ENCODE measurements at places on chromosomes 4 and X.

DNA sequence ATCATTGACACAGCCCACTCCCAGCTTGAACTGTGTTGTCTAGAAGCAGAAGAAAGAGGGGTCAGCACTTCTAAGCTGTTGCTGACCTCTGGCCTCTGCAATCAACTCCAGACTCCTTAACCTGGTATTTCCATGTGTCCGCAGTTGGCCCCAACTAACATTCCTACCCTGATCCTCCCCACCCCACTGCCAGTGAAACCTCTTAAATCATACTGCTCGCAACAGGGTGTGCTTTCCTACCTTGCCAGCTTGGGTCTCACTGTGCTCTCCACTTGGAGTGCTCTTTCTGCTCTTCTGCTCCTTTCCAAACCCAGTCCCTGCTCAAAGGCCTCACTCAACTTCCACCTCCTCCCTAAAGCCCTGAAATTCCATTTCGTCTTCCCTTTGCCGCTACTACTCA lies 52.3 kb upstream of the RPS6KA3 start:
- DNase-seq = no peak
- H3K27ac ChIP-seq = no peak overlapping the region
- peaks cover 2% of the 10 kb centered on the region for H3K27me3 ChIP-seq
- H3K4me3 ChIP-seq = no peak overlapping the region

DNA sequence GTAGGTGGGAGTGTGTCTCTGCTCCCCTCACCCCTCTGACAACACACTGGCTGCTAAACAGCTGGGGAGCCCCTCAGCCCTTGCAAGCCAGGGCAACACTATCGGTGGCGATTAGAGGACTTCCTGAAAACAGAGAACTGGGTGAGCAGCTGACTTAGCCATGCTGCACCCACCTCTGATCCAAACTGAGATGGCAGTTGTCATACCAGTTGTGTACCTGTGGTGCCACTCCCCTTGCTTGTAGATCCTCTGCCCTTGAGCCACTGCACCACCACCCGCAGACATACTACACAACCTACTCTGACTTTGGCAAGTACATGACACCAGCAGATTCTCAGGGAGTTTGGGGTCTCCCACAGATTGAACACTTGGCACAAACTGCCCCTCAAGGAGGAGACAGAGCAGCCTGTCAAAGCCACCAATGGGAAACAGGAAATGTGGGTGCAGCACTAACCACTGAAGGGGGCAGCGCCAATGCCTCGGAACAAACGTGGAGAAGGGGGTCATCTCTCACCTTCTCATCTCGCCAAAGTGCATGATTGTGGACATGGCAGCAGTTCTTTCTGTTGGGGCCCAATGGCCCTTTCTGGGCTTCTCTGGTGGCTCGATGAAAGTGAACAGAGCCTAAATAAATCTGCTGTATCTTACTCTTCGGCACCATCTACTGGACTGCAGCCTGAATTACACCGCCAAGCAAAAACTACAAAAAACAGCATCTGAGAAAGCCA lies 119.8 kb downstream of the NEK1 start:
- H3K4me3 ChIP-seq = no peak overlapping the region
- no peaks in the 10 kb centered on the region for H3K27me3 ChIP-seq
- no peak overlapping the region for H3K27ac ChIP-seq
- H3K4me1 ChIP-seq = no peaks in the 10 kb centered on the region

- H3K36me3 ChIP-seq = no peaks in the 10 kb centered on the region
- no peak for DNase-seq
- H3K4me3 ChIP-seq = no peak overlapping the region
- peaks cover 80% of the 10 kb centered on the region for H3K27me3 ChIP-seq
- H3K27ac ChIP-seq = no peak overlapping the region
Observed at GRCh38 chr4:8891646-8892555, 20.3 kb upstream of the HMX1 start.

- H3K4me3 ChIP-seq = no peak overlapping the region
- peaks cover 2% of the 10 kb centered on the region for H3K36me3 ChIP-seq
- no peak overlapping the region for H3K27ac ChIP-seq
Observed at GRCh38 chrX:151704041-151704663, 8.9 kb downstream of the PRRG3 start.

DNA sequence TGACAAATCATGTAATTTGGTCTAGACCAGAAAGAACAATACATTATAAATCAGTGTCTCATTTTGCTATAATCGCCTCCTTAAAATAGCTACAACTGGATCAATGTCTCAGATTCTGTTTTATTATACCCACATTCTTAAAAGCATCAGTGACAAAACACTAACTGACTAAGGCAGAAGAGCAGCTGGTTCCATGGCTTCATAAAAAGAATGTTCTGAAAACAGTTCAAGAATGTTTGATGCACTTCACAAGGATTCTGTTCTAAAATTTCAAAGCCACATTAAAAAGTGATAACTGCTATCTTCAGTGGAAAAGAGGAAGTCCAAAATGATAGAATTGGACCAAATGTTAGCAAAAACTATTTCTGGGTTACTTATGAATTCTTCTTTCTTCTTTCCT lies 69.8 kb downstream of the COL25A1 start:
- DNase-seq = no peak
- H3K4me1 ChIP-seq = peaks cover 6% of the 10 kb centered on the region
- no peaks in the 10 kb centered on the region for H3K27me3 ChIP-seq
- no peak overlapping the region for H3K27ac ChIP-seq
- no peak overlapping the region for H3K4me3 ChIP-seq
- H3K36me3 ChIP-seq = no peaks in the 10 kb centered on the region

DNA sequence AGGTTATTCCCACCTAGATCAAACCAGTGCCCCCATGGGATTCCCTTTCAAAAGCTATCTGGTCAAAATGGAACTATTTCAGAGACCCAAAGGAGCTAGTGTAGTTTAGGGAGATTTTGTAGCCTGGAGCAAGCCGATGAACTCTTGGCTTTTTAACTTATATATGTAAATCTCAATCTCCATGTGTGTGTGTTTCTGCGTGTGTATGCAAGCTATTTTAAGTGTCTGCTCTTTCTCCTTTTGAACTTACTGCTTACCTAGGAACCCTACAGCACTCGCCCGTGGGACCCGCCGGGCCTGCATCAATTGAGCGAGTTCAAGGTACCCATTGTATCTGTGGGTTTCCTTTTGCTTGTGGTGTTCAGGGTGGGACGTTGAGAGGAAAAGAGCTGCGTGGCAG lies 10.4 kb downstream of the CSTF2 start:
- H3K27ac ChIP-seq = no peak overlapping the region
- no peak for DNase-seq
- H3K4me3 ChIP-seq = no peak overlapping the region
- H3K4me1 ChIP-seq = no peaks in the 10 kb centered on the region

DNA sequence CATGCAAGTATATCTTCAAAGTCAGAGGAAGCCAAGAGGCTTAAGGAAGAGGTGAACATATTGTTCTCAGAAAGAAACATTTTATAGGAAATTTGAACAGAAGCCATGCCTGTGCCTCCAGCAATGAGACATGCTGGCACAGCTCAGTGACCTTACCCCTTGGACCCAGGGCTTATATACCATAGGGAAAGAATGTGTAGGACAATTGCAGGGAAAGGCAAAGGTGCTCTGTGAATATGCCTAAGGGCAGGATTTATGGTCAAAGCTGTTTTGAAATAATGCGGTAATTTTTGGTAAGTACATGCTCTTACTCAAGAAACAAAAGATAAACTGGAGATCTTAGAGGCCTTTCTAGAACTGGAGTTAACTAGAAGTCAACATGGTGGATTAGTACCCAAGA lies 568.8 kb downstream of the GRID2 start:
- H3K4me3 ChIP-seq = no peak overlapping the region
- H3K27me3 ChIP-seq = no peaks in the 10 kb centered on the region
- H3K4me1 ChIP-seq = no peaks in the 10 kb centered on the region
- H3K27ac ChIP-seq = no peak overlapping the region
- H3K36me3 ChIP-seq = no peaks in the 10 kb centered on the region

DNA sequence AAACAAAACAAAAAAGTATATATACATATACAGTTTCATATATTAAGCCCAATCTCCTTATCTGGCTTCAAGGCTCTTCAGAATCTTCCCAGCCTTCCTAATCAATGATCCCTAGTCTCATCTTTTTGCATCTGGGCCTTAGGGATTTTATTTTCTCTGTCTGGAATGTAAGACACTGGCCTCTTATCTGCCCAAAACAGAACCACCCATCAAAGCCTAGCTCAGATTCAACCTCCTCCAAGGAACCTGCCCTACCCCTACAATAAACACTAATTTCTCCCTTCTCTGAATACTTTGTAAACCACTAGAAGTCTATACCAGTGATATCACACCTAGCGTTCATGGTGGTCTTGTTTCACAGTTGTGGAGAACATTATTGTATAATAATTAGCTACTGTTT lies 23.2 kb upstream of the GAB1 start:
- no peaks in the 10 kb centered on the region for H3K4me1 ChIP-seq
- no peak overlapping the region for H3K4me3 ChIP-seq
- no peak for DNase-seq
- no peaks in the 10 kb centered on the region for H3K27me3 ChIP-seq

GRCh38 chrX:5536261-5536660 lies 692.4 kb downstream of the NLGN4X start:
- H3K27me3 ChIP-seq = peaks cover 9% of the 10 kb centered on the region
- no peaks in the 10 kb centered on the region for H3K36me3 ChIP-seq
- no peak overlapping the region for H3K27ac ChIP-seq
- no peak overlapping the region for H3K4me3 ChIP-seq
- H3K4me1 ChIP-seq = no peaks in the 10 kb centered on the region
- no peak for DNase-seq

DNA sequence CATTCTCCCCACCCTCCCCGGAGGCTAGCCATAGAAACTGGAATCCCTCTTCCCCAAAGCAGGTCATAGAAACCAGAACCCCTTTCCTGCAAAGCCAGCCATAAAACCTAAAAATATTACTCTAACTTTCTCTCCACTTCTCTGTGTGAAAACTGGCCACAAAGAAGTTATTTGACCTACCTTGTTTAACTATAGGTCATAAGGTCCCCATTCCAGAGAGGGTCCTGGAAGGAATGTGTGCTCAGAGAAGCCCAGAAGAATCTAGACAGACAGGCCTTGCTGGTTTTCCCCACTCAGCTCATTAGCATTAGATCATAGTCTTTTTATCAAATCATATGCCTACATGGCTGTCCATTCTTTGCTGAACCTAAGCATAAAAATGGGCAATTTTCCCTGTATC lies 52.8 kb upstream of the TEX13A start:
- H3K4me3 ChIP-seq = peak overlapping the region; percentile 31
- no peaks in the 10 kb centered on the region for H3K27me3 ChIP-seq
- peaks cover 11% of the 10 kb centered on the region for H3K4me1 ChIP-seq
- H3K36me3 ChIP-seq = peaks cover 2% of the 10 kb centered on the region
- H3K27ac ChIP-seq = peak overlapping the region; percentile 99

DNA sequence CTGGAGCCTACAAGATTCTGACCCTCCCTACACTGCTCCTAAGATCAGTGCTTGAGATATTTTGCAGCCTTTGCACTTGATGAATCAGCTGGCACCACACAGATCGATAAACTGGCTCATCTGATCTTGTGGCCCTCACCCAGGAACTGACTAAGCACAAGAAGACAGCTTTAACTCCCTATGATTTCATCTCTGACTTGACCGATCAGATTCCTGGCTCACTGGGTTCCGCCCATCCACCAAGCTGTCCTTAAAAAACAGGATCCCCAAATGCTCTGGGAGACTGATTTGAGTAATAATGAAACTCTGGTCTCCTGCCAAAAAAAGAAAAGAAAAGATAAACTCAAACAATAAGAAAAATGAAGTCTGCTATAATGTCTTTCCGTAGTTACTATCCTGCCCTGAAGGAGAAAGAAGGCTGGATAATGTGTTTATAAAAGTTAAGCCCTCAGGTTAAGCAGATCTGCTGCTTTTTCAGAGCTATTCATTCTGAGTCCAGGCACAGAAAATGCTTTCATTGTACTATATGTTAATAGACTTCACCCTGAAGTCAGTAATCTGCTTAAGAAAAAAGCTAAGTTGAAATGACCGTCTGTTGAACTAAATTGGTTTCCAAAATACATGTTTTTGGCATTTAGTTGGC lies 795.2 kb downstream of the TRIML1 start:
- no peaks in the 10 kb centered on the region for H3K27me3 ChIP-seq
- H3K4me1 ChIP-seq = peaks cover 2% of the 10 kb centered on the region
- H3K4me3 ChIP-seq = no peak overlapping the region
- H3K27ac ChIP-seq = no peak overlapping the region
- peaks cover 3% of the 10 kb centered on the region for H3K36me3 ChIP-seq

GRCh38 chr4:3287271-3287971 lies 5.4 kb upstream of the RGS12 start:
- H3K27me3 ChIP-seq = peaks cover 11% of the 10 kb centered on the region
- H3K4me1 ChIP-seq = peaks cover 14% of the 10 kb centered on the region
- no peak overlapping the region for H3K27ac ChIP-seq
- H3K4me3 ChIP-seq = no peak overlapping the region
- peaks cover 2% of the 10 kb centered on the region for H3K36me3 ChIP-seq

DNA sequence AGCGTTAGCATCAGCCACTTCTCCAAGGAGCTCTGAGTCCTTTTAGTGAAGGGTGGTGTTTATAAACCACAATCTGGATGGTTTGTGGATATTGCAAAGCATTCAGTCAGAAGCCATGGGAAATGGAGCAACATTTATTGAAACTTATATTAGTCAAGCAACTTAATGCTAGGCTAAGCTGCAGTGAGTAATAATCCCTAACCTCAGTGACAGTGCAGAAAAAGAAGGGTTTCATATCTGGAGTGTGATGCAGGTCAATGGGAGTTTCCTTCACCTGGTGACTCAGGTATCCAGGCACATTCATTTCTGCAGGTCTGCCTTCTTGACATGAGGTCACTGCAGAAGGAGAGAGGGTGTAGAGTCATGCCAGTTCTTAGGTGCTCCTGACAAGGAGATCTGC lies 10.4 kb upstream of the DRD5 start:
- H3K27ac ChIP-seq = no peak overlapping the region
- no peak for DNase-seq
- peaks cover 54% of the 10 kb centered on the region for H3K27me3 ChIP-seq
- H3K36me3 ChIP-seq = no peaks in the 10 kb centered on the region
- peaks cover 2% of the 10 kb centered on the region for H3K4me1 ChIP-seq

GRCh38 chrX:33721927-33722326 lies 410.2 kb downstream of the FAM47A start:
- DNase-seq = no peak
- H3K4me1 ChIP-seq = peaks cover 7% of the 10 kb centered on the region
- H3K27me3 ChIP-seq = peaks cover 6% of the 10 kb centered on the region
- H3K27ac ChIP-seq = no peak overlapping the region

- H3K36me3 ChIP-seq = peaks cover 54% of the 10 kb centered on the region
- peaks cover 18% of the 10 kb centered on the region for H3K4me1 ChIP-seq
- peak overlapping the region; percentile 17 for H3K27ac ChIP-seq
- no peak for DNase-seq
- no peak overlapping the region for H3K4me3 ChIP-seq
Observed at GRCh38 chr4:71389149-71389827, 50.5 kb downstream of the SLC4A4 start.

DNA sequence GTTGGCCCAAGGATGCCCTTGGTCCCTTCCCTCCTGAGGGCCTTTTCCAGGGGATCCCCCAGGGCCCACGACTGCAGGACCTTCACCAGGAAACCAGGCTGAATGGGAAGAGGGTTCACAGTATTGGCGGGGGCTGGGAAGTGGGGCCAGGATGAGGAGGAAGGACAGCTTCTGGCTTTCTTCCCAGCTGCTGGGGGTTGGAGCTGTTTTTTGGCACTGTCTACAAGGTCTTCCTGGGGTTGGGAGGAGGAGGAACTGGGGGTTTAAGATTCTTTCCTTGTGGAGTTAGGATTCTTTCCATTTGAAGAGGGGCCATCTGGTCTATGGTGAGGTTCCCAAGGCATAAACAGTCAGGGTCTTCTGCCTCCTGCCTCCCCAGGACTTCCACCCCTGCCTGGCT lies 64.8 kb downstream of the KIF4A start:
- peaks cover 16% of the 10 kb centered on the region for H3K36me3 ChIP-seq
- no peaks in the 10 kb centered on the region for H3K27me3 ChIP-seq
- no peak overlapping the region for H3K4me3 ChIP-seq
- no peaks in the 10 kb centered on the region for H3K4me1 ChIP-seq
- no peak overlapping the region for H3K27ac ChIP-seq
